ENCODE measurements at places on chromosomes 4 and X.

- no peak for DNase-seq
Observed at GRCh38 chr4:55973650-55974049, 24.9 kb downstream of the CEP135 start.

DNA sequence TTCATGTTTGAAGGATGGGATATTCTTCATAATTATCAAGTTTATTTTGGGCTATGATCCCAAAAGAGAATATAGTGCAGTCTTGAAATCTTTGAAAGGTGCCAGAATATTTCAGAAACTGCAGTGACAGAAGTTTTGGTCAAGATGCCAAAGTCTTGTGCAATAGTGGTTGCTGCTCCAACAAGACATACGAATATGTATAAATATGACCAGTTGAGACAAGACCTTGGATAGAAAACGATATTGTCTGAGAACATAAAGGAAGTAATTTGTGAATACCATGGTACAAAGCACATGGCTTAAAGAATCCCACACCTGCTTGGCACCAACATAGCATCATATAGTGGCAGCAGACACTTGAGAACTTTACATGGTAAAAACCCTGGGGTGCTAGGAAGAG lies 48.6 kb upstream of the AMELX start:
- DNase-seq = no peak

DNA sequence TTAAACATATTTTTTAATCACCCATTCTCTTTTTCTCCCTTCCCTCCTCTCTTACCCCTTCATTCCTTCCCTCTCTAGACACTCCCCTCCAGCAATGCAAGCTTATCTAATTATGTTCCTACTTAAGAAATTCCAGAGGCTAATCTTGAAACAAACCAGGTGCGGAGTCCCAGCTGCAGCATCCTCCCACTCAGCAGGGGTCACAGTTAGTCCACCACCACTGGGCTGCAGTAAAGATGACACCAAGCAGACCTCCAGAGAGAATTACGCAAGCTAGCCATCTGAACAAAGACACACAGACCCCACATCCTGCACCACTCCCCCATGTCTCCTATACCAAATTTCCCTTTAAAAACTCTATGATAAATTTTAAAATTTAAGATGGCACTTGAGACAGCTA lies 13.9 kb upstream of the SEC24B start:
- no peak for DNase-seq

- no peak for DNase-seq
Observed at GRCh38 chr4:71595576-71596108, 188.2 kb downstream of the GC start.

- DNase-seq = no peak
Observed at GRCh38 chr4:156764846-156765245, 206.8 kb downstream of the PDGFC start.

GRCh38 chr4:47219586-47219985 lies 188.2 kb downstream of the GABRB1 start:
- DNase-seq = no peak

DNA sequence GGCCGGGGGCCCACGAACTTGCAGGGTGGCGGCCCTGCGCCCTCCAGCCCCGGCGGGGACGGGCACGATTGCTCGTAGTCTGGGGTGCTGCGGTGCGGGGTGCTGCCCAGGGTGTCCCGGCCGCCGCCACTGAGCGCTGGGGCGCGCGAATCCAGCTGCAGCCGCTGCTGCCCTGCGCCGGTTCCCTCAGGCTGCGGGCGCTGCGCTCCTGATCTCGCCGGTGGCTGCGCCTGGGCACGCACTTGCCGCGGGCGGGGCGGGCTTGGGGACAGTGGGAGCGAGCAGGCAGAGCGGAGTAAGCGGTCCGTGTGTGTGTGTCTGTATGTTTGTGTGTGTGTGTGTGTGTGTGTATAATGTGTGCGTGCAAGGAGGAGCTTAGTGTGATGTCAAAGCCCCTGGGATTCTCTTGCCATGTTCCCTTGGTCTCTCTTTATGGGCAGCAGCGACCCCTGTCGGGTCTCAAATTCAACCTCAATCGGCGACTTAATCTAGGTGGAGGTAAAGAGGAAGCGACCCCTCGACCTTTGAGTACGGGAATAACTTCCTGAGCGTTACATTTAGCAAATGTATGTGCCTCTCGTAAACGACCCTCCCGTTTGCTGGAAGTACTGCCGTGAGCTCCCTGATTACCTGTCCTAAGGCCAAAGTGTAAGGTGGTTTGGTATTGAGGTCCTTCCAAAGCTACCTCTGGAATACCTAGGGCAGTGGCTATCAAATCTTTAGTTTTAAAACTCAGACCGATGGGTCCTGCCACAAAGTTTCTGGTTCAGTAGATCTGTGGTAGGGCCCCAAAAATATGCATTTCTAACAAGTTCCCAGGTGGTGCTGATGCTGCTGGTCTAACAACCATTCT lies at the start of gene RNF150:
RNF150 (minus strand) TSS at position 324 of the 853 bp plus-strand sequence.
- peak; percentile 16 for DNase-seq

GRCh38 chr4:38396845-38397547 lies 267.0 kb upstream of the KLF3 start:
- no peak for DNase-seq

DNA sequence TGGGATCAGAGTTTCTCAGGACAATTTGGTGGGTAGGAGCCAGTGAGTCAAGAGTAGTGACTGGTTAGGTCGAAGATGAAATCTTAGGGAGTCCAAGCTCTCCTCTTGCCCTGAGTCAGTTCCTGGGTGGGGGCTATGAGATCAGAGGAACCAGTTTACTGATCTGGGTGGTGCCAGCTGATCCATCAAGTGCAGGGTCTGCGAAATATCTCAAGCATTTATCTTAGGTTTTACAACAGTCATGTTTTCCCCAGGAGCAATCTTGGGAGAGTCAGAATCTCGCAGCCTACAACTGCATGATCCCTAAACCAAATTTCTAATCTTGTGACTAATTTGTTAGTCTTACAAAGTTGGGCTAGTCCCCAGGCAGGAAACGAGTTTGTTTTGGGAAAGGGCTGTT lies 1833.2 kb upstream of the PCDH7 start:
- no peak for DNase-seq

GRCh38 chr4:184588893-184589292 lies 60.4 kb downstream of the CASP3 start:
- DNase-seq = no peak

DNA sequence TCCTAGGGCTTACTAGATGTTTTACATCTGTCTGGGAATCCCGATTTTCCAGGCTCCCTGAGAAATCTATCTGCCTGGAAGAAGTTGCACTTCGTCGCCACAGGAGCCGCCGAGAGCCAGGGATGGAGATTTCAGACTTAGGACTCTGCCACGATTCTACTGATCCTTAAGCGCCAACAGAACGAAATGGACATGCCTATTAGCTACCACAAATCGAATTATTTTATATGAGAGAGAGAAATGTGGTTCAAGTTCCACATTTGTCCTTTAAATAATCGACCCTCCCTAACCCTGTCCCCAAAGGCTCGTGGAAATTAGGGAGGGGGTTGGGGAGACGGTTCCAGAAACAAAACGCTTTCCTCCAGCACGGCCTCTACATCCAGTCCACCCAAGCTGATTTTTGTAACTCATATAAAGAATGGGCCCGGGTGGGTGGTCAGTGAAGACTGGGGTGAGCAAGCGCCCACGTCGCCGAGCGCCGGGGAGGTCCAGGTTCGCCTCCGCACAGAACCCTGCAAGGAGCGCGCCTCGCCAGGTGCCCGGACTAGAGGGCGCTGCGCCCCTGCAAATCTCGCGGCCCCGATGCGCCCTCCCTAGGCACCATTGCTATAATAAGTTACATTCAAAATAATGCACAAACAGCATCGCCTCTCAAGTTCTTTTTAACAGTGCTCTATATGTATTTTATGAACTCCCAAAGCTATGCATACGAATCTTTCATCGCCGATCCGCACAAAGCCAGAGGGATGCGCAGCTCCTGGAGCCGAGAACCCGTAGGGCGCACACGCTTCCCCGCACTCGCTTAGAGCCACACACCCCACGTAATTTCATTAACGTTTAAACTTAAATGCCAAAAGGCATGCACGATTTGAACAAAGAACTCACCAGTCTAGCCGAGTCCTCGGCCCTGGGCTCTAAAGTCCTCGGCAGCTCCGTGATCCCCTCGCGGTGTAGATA lies 2.1 kb upstream of the FAT1 start:
- DNase-seq = no peak

GRCh38 chrX:109830704-109831206 lies 97.7 kb upstream of the ACSL4 start:
- no peak for DNase-seq

- no peak for DNase-seq
Observed at GRCh38 chrX:32289356-32289755, 922.0 kb downstream of the DMD start.

DNA sequence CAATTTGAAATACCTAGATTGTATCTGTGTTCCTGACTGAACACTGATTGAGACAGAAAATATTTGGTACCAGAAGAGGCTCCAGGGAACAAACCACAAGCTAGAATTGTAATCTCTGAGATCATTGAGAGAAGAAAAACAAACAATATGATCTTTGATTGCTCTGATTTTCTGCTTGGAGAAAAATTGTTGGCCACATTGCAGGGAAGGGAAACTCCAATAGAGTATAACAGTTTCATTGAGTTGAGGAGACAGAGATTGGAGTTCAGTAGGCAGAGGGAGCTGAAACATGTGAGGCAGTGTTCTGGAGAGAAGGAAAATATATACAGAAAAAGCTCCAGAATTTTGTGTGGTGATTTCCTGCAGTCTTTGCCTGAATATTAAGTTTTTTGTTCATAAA lies 158.2 kb downstream of the C4orf33 start:
- DNase-seq = no peak

DNA sequence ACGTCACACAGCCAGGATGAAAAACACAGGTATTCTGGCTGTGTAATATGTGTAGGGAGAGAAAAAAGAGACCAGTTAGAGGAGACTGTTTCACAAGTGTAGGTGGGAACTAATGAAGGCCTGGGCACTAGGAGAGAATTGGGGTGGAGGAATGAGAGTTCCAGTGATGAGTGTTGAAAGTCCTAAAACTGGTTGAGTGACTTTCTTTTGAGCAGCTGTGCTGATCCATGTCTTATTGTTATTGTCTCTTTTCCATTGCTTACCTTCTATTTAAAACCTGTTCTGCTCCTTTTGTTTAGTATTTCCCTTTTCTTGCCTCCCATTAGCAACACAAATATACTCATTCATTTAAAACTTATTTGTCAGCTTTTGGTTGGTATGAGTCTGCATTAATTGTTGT lies 88.7 kb downstream of the PDLIM5 start:
- DNase-seq = no peak

DNA sequence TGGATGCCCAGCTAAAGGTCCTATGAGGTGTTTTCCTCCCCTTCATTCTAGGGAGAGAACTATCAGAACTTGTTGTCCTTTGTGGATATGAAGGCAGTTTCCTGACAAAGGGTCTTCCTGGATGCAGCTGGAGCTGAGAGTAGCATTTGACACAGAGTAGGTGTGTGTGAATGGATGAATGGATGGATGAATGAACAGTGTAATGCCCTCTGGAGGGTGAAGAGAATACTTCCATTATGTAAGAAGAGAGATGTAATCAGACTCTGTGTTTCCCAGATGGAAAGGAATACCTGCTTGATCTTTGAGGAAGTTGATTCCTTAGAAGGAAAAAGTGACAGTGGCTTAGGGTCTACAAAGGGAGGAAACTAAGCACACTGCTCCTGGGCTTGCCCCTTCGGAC lies 55.4 kb upstream of the AADAT start:
- DNase-seq = no peak

- no peak for DNase-seq
Observed at GRCh38 chr4:154526151-154526550, 24.0 kb downstream of the PLRG1 start.

GRCh38 chr4:67035501-67035900 lies 509.8 kb downstream of the CENPC start:
- no peak for DNase-seq

- no peak for DNase-seq
Observed at GRCh38 chr4:158315706-158316105, 105.4 kb downstream of the TMEM144 start.

- DNase-seq = no peak
Observed at GRCh38 chr4:115323106-115323707, 209.8 kb upstream of the NDST4 start.

DNA sequence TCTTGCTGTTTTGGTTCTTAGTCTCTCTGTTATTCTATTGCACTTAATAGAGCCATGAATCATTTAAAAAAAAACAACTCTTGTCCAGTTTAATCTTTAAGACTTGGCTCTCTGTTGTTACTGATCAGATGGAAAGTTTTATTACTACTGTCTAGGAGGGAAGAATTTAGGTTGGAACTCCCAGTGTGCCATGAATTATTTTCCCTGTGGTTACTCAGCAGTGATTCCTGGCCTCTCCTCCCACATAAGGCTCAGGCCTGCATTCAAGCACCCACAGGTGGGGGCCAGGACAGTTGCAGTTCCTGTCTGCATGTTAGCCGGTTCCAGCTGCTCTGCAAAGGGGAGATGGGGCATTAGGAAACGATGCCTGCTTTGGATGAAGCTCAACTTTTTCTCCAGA lies 29.8 kb upstream of the ESX1 start:
- no peak for DNase-seq

- no peak for DNase-seq
Observed at GRCh38 chrX:119783026-119783425, 8.4 kb downstream of the RPL39 start.

- DNase-seq = no peak
Observed at GRCh38 chr4:147790412-147790811, 58.5 kb downstream of the ARHGAP10 start.

GRCh38 chr4:126563389-126563788 lies 1069.4 kb upstream of the INTU start:
- no peak for DNase-seq

GRCh38 chr4:186104114-186104889 lies at the start of gene FAM149A:
Gene FAM149A (plus strand): TSS chr4:186104704.
- DNase-seq = peak; percentile 28

- no peak for DNase-seq
Observed at GRCh38 chr4:102692474-102692873, 68.3 kb downstream of the MANBA start.

- DNase-seq = no peak
Observed at GRCh38 chr4:46870411-46870810, 38.6 kb downstream of the COX7B2 start.

DNA sequence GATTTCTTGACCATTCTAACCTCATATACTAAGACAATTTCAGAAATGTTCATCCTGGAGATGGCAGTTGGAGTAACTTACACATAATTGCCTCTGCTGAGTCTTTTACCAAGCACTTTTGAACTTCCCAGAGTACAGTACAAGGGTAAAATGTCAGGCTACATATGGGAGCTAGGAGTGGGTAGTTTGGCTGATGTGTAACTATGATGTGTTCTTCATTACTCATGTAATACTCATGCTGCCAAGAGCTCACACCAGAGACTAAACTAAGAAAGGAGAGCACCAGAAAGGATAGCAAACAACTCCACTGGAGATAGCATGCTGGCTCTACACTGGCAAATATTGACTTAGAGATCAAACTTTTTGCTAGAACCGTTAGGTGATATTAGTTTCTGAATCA lies 194.0 kb downstream of the PDGFRA start:
- no peak for DNase-seq
